ENCODE measurements at places on chromosomes 3 and 15.
A peak's percentile ranks its signal among the peaks of the same experiment; 100 is the strongest.

GRCh38 chr3:71548705-71549384, 34.7 kb downstream of the FOXP1 start:
- no peak for DNase-seq

GRCh38 chr3:141724186-141724585, 13.9 kb upstream of the RNF7 start:
- no peak for DNase-seq

GRCh38 chr3:88809993-88810392, 297.4 kb upstream of the EPHA3 start:
- DNase-seq = no peak

- no peak for DNase-seq
Observed at GRCh38 chr3:195101001-195101583, 169.9 kb downstream of the XXYLT1 start.

DNA sequence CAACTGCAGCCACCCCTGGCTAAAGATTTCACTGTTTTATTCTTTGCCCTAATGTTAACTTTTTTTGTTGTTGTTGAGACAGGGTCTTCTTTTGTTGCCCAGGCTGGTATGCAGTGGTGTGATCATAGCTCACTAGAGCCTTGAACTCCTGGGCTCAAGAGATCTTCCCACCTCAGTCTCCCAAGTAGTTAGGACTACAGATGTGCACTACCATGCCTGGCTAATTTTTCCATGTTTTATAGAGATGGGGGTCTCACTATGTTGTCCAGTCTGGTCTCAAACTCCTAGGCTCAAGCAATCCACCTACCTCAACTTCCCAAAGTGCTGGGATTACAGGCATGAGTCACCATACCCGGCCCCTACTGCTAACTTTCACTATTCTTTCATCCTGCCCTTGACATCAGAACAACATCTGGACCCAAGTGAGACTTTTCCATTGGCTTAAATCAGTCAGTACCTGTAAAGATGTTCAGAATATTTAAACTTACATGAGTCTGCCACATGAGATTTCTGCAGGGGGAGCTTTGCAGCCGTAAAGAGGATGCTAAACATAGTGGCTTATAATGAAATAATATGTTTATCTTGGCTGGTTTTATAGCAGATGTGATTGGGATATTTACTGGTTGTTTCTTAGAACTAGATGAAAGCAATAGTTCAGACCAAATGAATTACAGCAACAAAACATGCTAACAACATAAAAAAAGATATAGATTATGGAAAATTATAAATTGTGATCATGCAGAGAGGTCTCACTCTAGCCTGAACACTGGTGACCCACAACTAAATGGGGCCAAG, 73.6 kb downstream of the HMG20A start:
- no peak for DNase-seq

DNA sequence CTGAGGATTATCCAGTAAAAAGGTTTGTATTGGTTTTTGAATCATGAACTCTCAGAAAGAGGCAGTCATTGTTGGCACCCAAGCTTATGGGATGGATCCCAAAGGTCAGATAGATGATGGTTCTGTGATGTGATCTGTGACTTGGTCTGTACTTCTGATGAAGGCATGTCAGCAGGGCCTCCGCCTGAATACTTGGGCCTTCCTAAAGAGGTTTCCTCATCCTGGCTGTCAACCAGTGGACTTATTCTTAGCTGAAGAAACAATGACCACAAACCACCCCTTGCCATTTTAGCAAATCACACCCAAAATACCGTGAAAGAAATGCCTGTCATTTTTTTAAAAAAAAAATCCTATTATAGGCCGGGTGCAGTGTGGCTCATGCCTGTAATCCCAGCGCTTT, 48.2 kb upstream of the SLC9A9 start:
- no peak for DNase-seq

- no peak for DNase-seq
Observed at GRCh38 chr3:31053299-31053698, 158.8 kb upstream of the GADL1 start.

- DNase-seq = no peak
Observed at GRCh38 chr3:3038201-3038991, 71.8 kb downstream of the IL5RA start.

DNA sequence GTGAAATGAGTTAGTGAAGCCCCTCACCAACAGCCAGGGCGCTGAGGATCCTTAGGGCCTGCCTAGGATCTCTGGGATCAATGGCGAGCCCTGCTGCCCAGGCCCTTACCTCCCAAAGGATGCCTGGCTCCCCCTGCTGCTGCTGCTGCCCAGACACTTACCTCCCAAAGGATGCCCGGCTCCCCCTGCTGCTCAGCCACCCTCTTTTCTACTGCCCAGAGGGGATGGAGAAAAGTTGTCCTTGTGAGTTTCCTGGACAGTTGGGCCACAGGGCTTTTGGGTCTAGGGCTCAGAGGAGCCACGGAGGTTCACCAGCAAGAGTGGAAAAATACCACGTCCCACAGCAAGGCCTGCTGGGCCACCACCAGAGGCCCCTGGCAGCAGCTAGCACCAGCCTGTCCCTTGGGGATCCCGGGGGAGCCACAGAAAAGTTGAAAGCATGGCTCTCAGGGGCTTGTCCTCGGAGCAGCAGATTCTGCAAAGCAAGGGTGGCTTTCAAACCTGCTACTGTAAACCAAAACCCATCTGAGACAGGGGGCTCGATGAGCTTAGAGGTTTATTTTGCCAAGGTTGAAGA, 59.4 kb downstream of the SLC6A6 start:
- DNase-seq = peak; percentile 94

DNA sequence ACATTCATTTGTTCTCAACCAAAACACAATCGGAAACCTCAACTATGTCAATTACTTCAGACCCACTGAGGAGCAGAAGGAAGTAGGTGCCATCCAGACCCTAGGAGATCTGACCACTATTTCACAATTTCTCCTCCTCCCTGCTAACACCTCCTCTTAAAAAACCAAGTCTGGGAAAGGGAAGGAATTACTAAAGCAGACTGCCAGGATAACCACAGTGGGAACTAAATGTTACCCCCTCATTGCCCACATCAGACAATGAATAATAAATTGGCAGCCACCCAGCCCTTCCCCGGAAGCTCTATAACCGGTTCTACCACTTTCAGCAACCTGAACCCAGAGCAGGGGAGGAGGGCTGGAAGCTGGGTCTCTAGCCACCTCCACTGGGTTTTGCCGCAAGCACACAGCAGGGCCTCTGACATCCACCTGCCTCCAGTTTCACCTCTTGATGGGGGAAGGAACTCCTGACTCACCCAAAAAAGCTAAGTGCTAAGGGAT, 17.6 kb downstream of the C15orf62 start:
- no peak for DNase-seq

GRCh38 chr15:96992817-96993216, 662.3 kb downstream of the NR2F2 start:
- DNase-seq = no peak

DNA sequence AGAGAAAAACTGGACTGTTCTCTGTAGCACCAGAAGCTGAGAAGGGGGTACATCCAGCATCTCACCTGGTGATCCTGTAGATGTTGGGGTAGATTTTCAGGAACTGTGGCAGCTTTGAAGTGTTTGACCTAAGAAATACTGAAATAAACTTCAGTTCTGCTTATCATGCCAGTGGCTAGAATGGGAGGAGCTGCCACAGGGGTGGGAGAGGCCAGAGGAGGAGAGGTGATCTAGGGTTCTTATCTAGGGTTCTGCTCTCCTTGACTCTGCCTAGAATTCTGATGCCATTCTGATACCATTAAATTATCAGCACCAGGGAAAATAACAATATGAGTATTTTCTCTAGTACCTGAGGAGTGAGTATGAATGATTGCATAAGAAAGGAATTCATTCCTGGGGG, 10.2 kb upstream of the CPOX start:
- DNase-seq = no peak

DNA sequence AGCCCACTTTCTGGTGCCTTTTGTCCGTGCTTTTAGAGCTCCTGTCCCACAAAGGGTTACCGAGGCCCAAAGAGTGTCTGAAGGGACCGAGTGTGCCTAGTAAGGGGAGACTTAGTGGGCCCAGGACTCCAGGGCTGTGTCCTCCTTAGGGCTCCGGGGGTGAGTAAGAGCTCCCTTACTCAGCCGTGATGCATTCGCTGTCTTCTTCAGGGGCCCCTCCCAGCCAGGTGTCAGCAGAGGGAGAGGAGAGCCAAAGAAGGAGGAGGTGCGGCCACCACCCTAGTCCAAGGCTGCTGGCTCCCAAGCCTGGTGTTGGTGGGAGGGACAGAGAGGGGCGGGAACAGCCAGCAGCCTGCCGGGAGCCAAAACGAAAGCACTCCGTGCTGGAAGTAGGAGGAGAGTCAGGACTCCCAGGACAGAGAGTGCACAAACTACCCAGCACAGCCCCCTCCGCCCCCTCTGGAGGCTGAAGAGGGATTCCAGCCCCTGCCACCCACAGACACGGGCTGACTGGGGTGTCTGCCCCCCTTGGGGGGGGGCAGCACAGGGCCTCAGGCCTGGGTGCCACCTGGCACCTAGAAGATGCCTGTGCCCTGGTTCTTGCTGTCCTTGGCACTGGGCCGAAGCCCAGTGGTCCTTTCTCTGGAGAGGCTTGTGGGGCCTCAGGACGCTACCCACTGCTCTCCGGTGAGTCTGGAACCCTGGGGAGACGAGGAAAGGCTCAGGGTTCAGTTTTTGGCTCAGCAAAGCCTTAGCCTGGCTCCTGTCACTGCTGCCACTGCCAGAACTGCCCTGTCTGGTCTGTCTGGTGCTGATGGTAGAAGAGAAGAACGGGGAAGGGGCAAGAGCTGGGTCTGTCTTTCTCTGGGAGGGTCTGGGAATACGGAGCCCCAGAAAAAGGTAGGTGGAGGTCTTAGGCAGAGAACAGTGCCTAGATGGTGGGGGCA, at the start of gene IL17RC:
TSS of gene IL17RC (plus strand) at position 365 of the 947 bp plus-strand sequence. CDS start at position 583, 218 bp downstream.
- DNase-seq = peak; percentile 99

DNA sequence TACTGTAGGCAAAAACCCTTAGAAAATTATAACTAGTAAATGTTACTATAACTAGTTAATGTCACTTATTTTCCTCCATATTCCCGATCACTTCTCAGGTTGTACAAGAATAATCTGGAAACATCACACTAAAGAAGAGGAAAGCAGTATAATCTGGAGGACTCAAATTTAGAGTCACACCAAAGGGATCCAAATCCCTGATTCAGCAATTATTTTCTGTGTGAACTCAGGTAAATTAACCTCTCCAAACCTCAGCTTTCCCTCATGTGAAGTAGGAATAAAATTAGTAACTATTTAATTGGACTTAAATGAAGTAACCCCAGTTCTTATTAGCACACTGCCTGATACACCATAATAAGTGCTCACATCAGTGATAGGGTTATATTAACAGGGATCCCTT, 170.1 kb upstream of the NECTIN3 start:
- no peak for DNase-seq

- no peak for DNase-seq
Observed at GRCh38 chr15:82543160-82543559, 2.9 kb upstream of the RPS17 start.

- DNase-seq = no peak
Observed at GRCh38 chr15:88605189-88606069, 15.7 kb upstream of the AEN start.

DNA sequence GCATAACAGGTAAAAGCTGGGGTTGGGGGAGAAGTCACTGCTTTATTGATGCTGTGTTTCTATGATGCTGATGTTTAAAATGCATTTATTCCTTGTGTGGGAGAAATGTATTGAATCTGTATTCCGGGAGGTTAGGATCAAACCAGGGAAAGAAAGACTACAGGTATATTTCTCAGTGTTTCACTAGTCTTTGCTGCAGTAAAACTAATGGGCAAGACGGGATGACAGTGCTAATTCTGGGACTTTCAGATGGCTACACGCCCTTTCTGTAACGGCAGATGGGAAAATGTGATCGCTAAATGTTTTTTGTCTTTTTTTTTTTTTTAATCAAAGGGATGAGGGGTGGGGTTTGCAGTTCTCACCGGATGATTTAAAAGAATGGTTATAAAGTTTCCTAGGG, 393 bp downstream of the CNTN6 start:
- DNase-seq = no peak

DNA sequence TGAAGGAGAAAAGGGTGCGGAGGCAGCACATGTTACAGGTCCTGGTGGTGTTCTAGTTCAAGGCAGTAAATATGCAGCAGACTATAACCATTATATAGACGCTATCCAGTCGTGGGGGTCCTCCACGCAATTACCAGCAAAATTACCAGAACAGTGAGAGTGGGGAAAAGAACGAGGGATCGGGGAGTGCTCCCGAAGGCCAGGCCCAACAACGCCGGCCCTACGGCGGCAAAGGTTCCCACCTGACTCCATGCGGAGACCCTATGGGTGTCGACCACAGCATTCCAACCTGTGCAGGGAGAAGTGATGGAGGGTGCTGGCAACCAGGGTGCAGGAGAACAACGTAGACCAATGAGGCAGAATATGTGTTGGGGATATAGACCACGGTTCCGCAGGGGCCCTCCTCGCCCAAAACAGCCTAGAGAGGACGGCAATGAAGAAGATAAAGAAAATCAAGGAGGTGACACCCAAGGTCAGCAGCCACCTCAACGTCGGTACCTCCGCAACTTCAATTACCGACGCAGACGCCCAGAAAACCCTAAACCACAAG, 89.0 kb upstream of the TPM1 start:
- no peak for DNase-seq

GRCh38 chr3:156542101-156543042, 12.5 kb downstream of the SSR3 start:
- no peak for DNase-seq

DNA sequence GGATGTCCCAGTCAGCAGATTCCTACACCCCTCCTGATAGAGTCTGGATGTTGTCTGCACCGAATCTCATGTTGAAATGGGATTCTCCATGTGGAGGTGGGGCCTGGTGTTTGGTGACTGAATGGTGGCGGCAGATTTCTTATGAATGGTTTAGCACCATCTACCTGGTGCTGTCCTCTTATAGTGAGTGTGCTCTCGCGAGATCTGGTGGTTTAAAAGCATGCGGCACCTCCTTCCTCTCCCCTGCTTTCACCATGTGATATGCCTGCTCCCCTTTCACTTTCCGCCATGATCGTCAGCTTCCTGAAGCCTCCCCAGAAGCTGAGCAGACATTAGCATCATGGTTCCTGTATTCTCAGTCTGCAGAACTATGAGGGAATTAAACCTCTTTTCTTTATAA, 135.2 kb upstream of the SLC6A11 start:
- no peak for DNase-seq

DNA sequence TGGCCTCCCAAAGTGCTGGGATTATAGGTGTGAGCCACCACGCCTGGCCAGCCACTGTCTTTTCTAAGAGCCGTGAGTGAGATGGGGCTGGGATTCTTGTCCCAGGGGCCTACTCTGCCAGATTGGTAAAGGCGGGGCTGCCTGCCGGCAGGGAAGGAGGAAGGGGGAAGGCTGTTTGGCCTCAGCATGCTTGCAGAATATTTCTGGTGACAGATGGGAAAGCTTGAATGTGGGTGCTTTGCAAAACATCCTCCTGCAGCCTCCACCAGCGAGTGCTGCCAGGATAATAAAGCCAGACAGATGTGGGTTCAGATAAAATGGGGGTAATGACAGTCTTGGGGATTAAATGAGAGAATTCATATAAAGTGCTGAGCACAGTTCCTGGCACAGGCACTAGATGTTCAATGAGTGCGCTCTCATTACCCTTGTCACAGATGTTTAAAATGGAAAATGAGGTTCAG, 19.8 kb upstream of the ACOX2 start:
- no peak for DNase-seq

Measured in HuH-7 (cell line).